ENCODE measurements at places on chromosomes 6 and 20.

GRCh38 chr20:37178839-37179682, at the start of the genes MROH8 and RPN2:
Gene MROH8, minus strand, starts transcription at chr20:37179548.
Gene RPN2, plus strand, starts transcription at chr20:37179330. Its CDS starts 27 bp downstream, at chr20:37179357.
- DNase-seq: peak; percentile 96

GRCh38 chr6:13678255-13678983, 33.2 kb downstream of the RANBP9 start:
- DNase-seq: no peak

DNA sequence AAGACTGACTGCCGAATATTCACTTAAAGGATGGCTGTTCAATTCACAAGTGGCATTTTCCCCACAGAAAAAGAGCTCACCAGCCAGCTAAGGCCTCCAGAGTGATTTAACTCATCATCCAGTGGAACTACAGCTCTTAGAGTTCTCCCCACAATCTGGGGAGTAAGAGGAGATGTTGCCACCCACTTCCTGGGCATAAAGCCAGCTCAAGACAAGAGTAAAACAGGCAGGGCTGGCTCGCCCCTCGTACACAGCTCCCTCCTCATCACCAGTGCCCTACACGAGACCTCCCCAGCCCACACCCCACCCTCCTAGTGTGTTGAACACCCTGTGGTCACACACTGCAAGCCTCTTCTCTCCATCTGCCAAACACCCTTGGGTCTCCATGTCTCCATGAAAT, 47.2 kb upstream of the IPCEF1 start:
- DNase-seq: peak; percentile 27

DNA sequence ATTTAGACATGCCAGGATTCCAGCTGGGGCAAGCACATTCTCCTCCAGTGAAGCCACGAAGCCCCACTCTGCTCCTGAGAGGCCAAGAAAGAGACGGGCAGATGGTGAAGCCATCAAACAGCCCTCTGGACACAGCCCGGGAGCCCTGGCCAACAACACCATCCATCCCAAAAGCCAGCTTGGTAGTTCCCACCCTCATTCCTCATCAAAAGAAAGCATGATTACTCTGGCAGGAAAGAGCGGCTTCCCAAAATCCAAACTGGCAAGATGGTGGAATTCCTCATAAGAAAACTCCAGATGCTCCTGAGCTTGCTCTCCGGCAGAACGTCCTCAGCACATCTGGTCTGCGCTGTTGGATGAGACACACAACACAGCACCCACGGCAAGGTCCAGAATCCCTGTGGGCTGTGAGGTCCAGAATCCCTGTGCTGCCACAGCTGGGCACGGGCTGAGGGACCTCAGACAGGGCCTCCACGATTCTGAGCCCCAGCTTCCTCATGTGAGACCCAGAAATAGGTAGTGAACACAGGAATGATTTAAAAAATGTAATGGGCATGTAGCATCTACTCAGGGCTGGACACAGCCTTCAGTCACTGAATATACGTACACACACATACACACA, 52.6 kb downstream of the THBS2 start:
- DNase-seq: no peak

- DNase-seq: no peak
Observed at GRCh38 chr6:135801755-135802465, 49.6 kb upstream of the PDE7B start.

DNA sequence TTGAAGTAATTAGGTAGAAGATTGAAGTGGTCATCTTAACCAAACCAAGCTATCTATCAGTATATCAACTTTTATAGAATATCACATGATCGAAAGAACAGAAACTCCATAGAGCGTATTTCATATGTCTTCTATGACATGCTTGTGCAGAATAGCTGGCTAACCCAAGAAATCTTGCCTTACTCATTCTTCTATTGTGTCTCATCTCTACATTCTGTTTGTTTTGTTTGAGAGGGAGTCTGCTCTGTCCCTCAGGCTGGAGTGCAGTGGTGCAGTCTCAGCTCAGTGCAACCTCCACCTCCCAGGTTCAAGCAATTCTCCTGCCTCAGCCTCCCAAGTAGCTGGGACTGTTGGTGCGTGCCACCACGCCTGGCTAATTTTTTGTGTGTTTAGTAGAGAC, 10.6 kb downstream of the TAB2 start:
- DNase-seq: no peak

DNA sequence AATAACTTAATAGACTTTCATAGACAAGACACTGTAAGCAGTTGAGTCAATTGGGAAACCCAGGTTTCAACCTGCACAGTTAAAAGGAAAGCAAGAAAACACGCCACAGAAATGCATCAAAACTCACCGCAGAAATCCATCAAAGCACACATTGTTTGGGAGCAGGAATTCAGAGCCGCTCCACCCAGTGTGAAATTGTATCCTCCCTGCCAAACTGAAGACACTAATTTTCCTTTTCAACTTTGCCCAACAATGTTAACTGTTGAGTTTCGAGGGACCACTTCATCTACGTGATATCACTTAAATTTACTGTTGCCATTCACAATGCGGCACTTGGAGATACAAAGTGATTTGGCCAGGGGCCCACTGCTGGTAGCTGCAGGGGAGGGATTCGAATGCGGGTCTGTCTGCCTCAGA, 92.7 kb downstream of the DACT2 start:
- no peak for DNase-seq

DNA sequence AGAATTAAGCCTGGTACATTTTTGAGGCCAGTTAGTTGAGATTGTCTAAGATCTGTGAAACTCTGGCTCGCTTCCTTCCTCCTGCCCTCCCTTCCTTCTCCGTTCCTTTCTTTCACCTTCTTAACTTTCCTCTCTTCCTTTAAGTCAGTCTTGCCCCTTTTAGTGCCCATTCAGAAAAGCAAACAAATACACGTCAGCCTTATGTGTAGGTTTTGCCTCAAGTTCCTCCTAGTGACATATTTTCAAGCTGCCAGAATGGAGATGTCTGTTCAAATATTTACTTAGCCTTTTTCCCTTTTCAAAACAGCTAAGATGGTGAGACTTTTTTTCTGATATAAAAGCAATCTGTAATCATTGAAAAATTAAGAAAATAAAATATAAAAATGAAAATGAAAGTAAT, 178.4 kb downstream of the FARS2 start:
- no peak for DNase-seq

DNA sequence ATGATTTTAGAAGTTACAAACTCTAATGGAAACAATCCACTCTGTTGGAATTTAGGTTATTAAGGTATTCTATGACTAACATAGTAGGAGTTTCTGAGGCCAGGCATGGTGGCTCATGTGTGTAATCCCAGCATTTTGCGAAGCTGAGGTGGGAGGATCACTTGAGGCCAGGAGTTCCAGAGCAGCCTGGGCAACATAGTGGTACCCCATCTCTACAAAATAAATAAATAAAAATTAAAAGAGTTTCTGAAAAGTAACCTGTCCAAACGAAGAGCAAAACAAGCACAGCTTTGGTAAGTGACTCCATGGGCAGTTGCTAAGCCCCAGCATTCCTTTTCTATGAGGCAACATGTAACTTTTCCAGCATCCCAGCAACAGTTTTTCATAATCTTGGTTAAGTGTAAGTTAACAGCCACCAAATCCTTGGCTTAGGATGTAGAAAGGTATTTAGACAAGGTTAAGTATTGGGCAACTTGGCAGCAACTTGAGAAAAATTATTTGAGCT, 86.3 kb downstream of the SOX4 start:
- no peak for DNase-seq

- DNase-seq: no peak
Observed at GRCh38 chr6:169005166-169005565, 248.5 kb downstream of the THBS2 start.

DNA sequence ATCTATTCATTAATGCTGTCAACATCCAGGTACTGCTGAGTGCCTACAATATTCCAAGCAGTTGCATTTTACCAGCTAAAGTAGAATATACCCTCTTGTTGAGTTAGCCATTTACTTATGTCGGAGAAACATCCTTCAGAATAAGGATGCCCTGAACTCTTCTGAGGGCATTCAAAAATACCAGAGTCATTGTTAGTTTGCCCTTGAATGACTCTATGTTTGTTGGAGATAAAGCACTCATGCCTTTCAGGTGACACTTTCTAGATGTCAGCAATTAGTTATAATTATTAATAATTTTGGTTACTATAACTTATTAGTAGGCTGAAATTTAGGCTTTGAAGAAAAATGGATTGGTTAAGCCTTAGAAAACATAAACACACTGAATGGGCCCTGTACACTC, 286.2 kb upstream of the STXBP5 start:
- DNase-seq: no peak

GRCh38 chr20:64009811-64010387, 26.1 kb upstream of the C20orf204 start:
- DNase-seq: no peak

DNA sequence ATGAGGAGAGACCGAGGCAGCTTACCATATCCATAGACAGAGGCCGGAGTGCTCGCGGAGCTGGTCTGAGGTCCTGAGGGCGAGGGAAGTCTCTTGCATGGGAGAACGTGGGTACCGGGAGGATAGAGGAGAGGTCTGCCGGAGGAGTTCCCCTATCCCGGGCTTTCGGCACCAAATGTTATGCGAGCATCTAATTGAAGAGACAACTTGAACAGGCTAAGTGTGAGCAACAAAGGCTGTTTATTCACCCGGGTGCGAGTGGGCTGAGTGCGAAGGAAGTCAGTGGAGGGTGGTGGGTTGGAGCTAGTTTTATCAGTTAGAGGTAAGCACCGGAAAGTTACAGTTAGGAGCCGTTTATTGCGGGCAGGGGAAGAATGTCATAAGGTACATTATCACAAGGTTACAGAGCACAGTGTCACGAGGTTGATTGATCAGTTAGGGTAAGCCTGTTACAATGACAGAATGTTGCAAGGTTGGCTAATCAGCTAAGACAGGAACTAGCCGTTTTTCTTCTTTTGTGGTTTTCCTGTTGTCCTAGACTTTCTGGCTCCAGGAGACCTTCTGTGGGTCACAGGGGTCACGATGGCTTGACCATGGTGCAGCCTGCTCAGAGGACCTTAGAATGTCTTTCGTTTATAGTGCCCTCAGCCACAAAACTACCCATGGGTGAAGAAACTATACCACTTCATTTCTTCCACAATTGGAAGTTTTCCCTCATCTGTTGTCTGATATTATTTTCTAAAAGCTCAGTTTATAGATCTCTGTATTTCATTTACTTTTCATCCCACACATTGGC, 746.0 kb upstream of the ADGRB3 start:
- no peak for DNase-seq

- DNase-seq: no peak
Observed at GRCh38 chr6:8084586-8084985, 17.8 kb downstream of the EEF1E1 start.

GRCh38 chr6:168935628-168936010, 318.0 kb downstream of the THBS2 start:
- DNase-seq: no peak

DNA sequence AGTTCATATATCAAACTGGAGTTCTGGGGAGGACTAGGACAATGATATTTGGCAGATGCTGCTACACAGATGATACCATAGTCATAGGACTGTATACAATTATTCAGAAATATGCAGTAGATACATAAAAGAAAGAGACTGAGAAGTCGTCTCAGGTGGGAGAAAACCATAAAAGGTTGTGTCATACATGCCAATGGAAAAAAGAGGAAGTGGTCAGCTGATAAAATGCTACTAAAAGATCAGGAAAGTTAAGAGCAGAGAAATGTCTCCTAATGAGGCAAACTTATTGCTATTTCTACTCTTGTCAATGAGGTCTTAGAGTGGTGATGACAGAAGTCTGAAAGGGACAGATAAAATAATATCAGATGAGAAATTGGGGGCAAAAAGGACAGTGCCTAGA, 407.6 kb downstream of the COL12A1 start:
- no peak for DNase-seq

- DNase-seq: peak; percentile 53
Observed at GRCh38 chr6:108921547-108922361, 73.5 kb downstream of the ARMC2 start.

GRCh38 chr6:160177220-160177619, 55.6 kb downstream of the SLC22A1 start:
- DNase-seq: no peak

DNA sequence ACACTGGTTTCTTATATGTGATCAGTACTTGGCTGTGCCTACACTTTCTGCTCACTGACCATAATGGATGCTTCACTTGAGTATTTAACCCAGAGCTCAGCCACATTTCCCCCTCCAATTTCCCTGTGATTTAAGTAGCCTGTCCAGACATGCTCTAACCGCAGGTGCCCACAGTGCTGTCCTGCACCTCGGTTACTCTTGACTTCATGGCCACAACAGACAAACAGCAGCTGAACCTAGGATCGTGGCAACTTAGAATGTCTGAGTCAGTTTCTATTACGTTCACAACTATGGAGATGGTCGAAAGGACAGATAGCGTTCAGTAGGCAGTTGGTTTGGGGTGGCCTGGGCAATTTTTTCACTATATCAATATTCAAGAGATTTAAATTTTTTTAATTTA, 306.9 kb upstream of the SGK1 start:
- no peak for DNase-seq

DNA sequence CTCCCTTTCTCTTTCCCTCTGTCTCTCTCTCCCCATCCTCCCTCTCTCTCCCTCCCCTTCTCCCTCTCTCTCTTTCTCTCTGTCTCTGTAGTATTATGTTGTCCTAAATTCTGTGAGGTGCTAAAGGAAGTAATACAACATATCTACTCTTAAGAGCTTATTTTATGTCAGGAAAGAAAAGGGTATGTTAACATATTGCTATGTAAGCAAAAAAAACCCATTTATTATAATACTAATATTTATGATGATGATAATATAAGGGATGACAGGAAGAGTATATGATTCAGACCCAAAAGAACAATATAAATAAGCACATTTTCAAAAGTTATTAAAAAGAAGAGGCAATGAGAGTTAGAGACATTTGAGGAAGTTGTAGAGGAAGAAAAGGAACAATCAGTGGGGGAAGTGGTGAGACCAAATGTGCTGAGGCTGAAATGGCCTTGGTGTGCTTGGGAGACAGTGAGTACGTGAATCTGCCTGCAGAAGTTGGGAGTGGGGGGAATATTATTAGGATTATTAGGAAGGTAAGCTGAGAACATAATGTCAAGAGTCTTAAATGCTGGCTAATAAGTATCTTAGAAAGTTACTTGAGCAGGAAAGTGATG, 303.6 kb upstream of the FERMT1 start:
- no peak for DNase-seq

DNA sequence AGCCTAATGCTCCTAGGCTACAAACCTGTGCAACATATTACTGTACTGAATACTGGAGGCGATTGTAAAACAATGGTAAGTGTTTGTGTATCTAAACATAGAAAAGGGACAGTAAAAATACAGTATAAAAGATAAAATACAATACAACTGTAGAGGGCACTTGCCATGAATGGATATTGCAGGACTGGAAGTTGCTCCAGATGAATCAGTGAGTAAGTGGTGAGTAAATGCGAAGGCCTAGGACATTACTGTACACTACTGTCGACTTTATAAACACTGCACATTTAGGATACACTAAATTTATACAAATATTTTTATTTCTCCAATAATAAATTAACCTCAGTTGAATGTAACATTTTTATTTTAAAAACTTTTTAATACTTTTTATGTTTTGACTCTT, 485.0 kb downstream of the MMUT start:
- no peak for DNase-seq

DNA sequence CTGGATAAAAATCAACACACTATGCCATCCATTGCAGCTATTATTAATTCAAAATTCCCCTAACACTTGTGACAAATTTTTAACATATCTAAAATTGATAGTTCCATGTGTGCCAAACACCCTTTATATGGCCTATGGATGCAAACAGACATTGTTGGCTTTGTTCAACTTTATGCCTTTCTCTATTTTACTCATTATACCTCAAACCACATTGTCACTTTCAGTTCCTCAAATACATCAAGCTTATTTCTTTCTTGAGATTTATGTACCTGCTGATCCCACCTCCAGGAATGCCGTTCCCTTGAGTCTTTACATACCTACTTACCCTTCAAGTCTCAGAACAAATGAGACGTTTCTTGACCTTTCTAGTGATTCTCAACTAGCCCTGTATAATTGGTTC, 193.5 kb upstream of the PLN start:
- no peak for DNase-seq

Measured in activated T-cell treated with anti-CD3 and anti-CD28 coated beads, Interleukin-2, amount 50 U/mL, for 48 hours (primary cell).